Stimulated activated CD8-positive, alpha-beta memory T cell treated with anti-CD3 and anti-CD28 coated beads, Interleukin-15, amount 100 ng/mL, for 4 hours (primary cell): ENCODE measurements at places on chromosomes 7 and 10.

DNA sequence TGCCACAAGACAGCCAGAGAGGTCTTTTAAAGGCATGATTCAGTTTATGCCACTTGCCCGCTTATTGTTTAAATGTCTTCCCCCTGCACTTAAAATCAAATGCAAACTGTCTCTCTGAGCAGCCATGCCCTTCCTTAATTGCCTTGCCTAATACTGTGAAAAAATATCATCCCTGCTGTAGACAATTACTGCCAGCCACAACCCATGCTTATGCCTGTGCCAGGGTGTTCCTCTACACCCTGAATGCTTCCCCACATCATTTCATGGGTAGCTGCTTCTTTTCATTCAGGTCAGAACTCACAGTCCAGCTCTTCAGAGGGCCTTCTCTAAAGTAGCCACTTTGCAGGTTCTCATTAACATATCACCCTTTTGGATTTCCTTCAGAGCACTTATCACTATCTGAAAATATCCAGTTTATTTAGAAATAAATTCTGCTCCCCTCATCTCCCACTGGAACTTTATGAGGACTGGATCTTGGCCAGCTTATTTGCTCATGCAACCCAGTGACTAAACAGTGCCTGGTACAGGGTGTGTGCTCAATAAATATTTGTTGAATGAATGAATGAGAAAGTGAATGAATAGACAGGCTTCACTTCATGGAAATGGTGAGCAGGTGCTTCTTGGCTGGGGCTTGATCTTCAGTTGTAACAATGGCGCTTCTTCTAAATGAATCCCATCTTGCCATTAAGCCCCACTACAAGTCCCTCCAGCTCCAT, 162.4 kb upstream of the MDFIC start:
- DNase-seq = no peak

GRCh38 chr7:46710927-46711326, 789.9 kb upstream of the IGFBP3 start:
- DNase-seq = no peak

GRCh38 chr7:18798088-18798906, 302.7 kb downstream of the HDAC9 start:
- DNase-seq = no peak

DNA sequence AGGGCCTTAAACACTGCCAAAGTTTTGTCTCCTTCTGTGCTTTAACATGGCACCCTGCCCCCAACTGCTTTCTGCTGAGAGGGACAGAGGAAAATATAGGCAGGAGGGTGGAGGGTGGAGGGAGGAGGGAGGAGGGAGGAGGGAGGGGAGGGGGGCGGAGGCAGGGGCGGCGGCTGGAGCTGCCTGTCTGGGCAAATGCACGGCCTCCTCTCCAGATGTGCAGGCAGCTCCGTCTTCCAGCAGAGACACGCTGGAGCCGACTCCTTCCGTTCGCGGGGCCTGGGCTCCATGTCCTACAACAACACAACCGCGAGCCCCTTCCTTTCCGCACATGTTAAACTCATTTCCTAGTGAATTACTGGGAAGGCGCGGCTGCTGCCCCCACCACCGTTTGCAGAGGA, 14.2 kb downstream of the EBF3 start:
- DNase-seq = no peak

DNA sequence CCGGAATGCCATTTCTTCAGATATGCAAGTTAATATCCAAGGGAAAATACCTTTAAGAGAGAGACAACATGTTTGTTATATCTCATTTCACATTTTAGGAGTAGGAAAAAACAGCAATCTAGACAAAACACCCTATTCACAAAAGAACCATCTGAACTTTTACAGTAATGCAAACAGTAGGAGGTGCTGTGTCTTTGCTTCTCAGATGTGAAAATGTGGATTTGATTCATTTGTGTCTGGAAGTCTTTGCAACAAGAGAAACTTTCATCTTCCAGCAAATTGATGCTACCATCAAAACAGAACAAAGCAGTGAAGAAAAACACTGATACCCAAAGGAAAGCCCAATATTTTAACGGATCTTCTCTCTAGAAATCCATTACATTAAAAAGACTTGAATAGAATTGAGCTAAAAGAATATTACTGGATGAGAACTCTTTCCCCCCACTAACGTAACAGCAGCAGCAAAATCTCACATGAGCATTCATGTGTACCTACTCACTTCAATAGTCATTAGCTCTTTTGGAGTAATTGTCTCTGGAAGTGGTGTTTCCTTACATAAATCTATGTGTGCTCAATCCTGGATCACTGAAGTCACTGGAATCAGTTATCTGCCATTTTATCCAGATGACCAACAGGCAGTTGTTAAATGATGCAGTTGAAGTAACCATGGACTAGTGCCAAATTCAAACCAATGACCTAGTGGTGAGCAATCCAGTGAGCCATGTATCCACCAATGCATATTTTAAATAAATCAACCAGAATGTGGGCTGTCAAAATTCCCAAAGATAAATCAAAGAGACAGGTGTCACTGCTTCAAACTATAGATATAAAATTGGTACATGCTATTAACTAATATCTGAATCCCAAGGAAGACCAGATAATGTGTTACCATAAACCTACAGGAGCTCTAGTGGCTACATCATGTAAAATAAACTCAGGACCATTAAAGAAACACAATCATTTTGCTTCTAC, 1.8 kb downstream of the SEMA3C start:
- no peak for DNase-seq

DNA sequence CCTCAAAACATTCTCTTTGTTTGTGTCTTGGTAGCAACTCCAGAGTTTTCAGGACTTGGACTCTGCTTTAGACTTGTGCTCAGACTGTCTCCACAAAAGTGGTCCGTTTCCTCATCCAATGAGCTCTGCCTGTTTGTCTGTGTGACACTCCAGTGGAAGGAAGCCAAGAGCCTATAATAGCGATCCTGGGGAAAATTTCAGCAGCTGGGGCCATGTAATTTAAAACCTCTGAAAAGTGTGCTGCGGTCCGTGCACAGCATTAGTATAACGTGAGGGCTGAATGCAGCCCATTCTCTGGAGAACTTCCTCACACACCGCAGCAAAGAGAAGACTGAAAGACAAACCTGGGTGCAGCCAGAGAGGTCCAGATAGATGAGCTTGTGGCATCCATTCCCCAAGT, at the start of gene LRRC17:
LRRC17 (plus strand) TSS at position 259 of the 400 bp plus-strand sequence. CDS start 20,914 bp downstream, outside the sequence.
- no peak for DNase-seq

DNA sequence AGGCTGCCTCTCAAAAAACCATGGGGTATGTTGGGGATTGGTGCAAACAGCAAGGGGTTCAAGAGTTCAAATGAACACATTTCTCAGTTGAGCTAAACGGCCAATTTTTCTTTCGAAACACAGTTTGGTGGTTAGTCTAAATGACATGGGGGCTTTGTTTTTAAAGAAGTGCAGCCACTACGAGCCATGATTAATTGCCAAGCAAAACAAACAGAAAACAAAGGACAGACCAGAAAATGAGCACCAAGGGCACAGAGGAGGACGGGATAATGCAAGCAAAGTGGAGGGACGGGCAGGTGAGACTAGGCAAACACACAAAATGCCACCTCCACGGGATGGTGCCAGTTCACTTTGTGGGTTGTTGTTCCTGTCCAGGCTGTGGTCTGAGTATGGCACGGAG, 64.5 kb upstream of the PDLIM1 start:
- DNase-seq = no peak

DNA sequence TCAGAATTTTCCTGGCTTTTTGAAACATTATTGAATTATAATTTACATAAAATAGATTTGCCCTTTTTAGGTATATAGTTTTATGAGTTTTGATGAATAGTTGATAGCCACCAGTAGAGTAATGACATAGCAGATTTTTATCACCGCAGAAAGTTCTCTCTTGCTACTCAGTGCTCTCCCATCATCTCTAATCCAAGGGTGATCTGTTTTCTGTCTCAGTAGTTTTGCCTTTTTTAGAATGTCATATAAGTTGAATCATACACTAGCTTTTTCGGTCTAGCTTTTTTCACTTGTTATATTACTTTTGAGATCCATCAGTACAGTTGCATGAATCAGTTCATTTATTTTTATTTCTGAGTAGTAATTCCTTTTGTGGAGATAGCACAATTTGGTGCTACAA, 17.9 kb downstream of the RSBN1L start:
- DNase-seq = no peak

GRCh38 chr7:145105561-145105960, 269.7 kb upstream of the TPK1 start:
- DNase-seq = no peak

GRCh38 chr10:130471486-130471885, 335.3 kb downstream of the GLRX3 start:
- DNase-seq = no peak

- DNase-seq = no peak
Observed at GRCh38 chr10:23284155-23284554, 60.4 kb downstream of the C10orf67 start.

GRCh38 chr10:82887488-82887887, 1012.5 kb downstream of the NRG3 start:
- no peak for DNase-seq

DNA sequence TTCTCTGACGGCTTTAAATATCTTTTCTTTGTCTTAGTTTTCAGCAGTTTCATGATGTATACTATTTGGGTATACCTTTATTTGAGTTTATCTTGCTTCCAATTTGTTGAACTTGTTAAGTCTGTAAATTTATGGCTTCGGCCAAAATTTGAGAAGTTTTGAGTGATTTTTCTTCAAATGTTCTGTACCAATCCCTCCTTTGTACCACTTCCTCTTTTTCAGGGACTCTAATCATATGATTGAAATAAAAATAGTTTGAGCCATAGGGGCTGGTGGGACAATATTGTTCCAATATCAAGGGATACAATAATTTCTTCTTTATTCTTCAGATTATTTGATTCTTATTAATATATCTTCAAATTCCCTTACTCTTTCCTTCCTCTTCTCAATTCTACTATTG, 43.1 kb upstream of the CTTNBP2 start:
- no peak for DNase-seq

GRCh38 chr10:99123851-99124250, 111.8 kb downstream of the HPSE2 start:
- no peak for DNase-seq

- no peak for DNase-seq
Observed at GRCh38 chr7:90169891-90170290, 15.6 kb downstream of the STEAP1 start.

DNA sequence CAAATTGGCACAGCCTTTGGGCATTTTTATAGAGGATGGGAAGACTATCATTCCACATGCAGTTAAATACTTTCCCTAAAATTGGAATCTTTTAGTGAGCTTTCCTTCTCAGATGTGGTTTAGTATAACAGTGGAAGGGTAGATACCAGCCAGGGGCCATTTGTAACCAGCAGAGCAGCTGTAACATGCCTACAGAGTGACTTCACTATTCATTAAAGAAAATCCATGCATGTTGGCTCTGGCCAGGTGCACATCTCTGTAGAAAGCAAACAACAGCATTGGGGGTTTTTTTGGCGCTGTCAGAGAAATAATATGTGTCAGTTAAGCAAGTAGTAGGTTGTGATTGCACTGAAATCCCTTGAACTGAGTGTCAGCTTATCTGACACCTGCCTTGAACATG, 115.6 kb downstream of the LHFPL3 start:
- DNase-seq = no peak

DNA sequence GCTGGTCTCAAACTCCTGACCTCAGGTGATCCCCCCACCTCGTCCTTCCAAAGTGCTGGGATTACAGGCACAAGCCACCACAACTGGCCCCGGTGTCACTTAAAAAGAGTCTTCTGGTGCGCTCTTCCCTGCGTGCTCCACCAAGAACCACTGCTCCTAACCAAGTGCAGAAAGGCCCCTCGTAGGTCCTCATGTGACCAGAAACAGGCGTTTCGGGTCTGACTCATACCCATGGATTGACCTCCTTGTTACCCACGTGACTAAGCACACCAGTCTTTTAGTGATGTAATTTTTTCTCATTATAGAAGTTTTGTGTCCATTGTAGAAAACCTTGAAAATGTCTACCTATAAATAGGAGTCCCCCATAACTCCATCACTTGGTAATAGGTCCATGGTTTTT, 13.9 kb downstream of the FKBP6 start:
- no peak for DNase-seq

DNA sequence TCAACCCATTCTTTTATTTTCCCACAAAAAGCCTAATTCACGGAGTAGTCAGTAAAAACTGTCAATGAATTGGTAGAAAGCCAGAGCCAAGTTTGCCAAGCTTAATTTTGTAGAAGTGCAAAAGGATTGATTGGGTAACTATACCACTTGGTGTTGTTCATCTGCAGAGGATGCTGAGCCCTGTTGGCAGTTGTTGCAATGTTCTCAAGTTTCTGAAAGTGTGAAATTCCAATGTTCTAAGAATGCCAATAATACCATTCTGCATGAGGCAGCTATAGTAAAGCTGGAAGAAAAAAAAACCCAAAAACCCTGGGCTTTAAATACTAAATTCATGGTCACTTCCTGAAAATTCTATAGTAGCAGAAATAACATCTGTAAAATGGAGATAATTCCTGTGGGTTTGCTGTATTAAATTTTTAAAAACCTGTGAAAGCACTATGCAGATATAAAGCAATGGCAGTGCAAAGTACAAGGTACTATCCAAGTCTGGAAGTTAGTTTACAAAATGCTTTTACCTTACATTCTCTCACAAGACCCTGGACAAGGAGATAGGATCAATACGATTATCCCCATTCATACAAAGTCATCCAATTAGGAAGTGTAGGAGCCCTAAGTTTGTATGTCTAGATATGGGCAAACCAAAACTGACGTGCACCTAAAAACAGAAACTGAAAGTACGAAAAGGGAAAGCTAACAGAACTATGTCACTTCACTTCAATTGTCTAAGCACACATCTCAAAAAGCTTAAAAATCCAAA, 6.0 kb upstream of the PON1 start:
- no peak for DNase-seq

GRCh38 chr7:141562036-141562435, 10.8 kb downstream of the AGK start:
- no peak for DNase-seq

DNA sequence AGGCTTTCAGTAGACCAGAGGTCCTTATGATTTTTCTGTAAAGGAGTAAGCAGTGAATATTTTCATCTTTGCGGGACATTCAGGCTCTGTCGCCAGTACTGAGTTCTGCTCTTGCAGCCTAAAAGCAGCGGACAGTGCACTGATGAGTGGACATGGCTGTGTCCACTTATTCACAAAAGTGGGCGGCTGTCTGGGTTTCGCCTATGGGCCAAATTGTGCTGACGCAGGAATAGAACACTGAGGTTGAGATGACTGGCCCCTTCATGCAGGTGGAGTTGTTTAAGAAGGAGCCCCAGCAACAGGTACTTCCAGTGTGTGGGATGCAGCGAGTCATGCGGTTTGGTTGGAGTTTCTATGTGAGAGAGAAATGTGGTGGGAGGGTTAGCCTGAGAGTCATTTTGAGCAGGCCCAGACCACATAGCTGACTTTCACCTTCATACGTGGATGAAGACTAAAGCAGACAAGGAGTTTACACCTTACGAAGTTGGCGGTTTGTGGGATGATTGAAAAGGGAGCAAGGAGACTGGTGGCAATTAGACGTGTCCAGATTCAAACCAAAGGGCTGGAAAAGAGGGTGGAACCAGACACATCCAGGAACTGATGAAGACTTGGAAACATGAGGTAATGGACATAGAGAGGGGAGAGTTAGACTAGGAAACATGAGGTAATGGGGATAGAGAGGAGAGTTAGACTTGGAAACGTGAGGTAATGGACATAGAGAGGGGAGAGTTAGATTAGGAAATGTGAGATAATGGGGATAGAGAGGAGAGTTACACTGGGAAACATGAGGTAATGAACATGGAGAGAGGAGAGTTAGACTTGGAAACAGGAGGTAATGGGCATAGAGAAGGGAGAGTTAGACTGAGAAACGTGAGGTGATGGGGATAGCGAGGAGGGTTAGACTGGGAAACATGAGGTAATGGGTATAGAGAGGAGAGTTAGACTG, 38.2 kb downstream of the WDR37 start:
- DNase-seq = peak; percentile 15

GRCh38 chr10:50997461-50997860, 76.8 kb upstream of the PRKG1 start:
- DNase-seq = no peak

GRCh38 chr10:97116462-97117162, 69.1 kb downstream of the SLIT1 start:
- no peak for DNase-seq
